ENCODE measurements at places on chromosomes 3 and 15. TPM values are rescaled to one million over a fixed set of nuclear protein-coding genes. Genes with fewer than 3 reads are reported as not detected.

CTXND1 gene
- polyA plus RNA-seq = 3.0 TPM

AHSG gene
- not detected for polyA plus RNA-seq

STXBP5L gene
- polyA plus RNA-seq = 1.0 TPM

GOLGA8M gene
- 0.51 TPM for polyA plus RNA-seq

GREM1 gene
- 1.0 TPM for polyA plus RNA-seq

ABHD6 gene
- 14.6 TPM for polyA plus RNA-seq

PLA2G4E gene
- polyA plus RNA-seq = 1.1 TPM

MOBP gene
- 0.13 TPM for polyA plus RNA-seq

SPATA12 gene
- 0.07 TPM for polyA plus RNA-seq

COL8A1 gene
- polyA plus RNA-seq = 7.7 TPM

MYZAP gene
- 24.8 TPM for polyA plus RNA-seq

CYP1A2 gene
- not detected for polyA plus RNA-seq

C3orf52 gene
- polyA plus RNA-seq = 2.2 TPM

SEMA6D gene
- polyA plus RNA-seq = 1.1 TPM

ITIH1 gene
- polyA plus RNA-seq = 0.34 TPM

CSPG5 gene
- 0.32 TPM for polyA plus RNA-seq

DAZL gene
- polyA plus RNA-seq = 0.07 TPM

PLA2G4D gene
- 0.07 TPM for polyA plus RNA-seq

CYP19A1 gene
- polyA plus RNA-seq = 21.6 TPM

PCOLCE2 gene
- polyA plus RNA-seq = 5.3 TPM

LHFPL4 gene
- 3.5 TPM for polyA plus RNA-seq

RAB5A gene
- 41.2 TPM for polyA plus RNA-seq

C3orf20 gene
- polyA plus RNA-seq = not detected

B3GALNT1 gene
- 2.3 TPM for polyA plus RNA-seq

TMEM207 gene
- polyA plus RNA-seq = not detected

PCYT1A gene
- 20.8 TPM for polyA plus RNA-seq

PPM1M gene
- polyA plus RNA-seq = 29.8 TPM

BDH1 gene
- polyA plus RNA-seq = 6.0 TPM

ZKSCAN7 gene
- polyA plus RNA-seq = 7.5 TPM

GASK1A gene
- polyA plus RNA-seq = 2.3 TPM

FAM107A gene
- polyA plus RNA-seq = 6.8 TPM

CTXN2 gene
- 0.08 TPM for polyA plus RNA-seq

ESYT3 gene
- 0.30 TPM for polyA plus RNA-seq

GALNT15 gene
- polyA plus RNA-seq = 10.8 TPM

NTRK3 gene
- 5.0 TPM for polyA plus RNA-seq

SERPINI2 gene
- not detected for polyA plus RNA-seq

NR2F2 gene
- polyA plus RNA-seq = 27.3 TPM

ISL2 gene
- polyA plus RNA-seq = 0.03 TPM

PLSCR5 gene
- not detected for polyA plus RNA-seq

PLOD2 gene
- polyA plus RNA-seq = 33.2 TPM

MLF1 gene
- polyA plus RNA-seq = 3.7 TPM

STRIT1 gene
- not detected for polyA plus RNA-seq

VPS18 gene
- polyA plus RNA-seq = 8.9 TPM

GOLGA8S gene
- polyA plus RNA-seq = 0.05 TPM

SLC22A14 gene
- 0.32 TPM for polyA plus RNA-seq

USP8 gene
- 15.4 TPM for polyA plus RNA-seq

SERINC4 gene
- polyA plus RNA-seq = 0.30 TPM

Data from adrenal gland (tissue), 19 donors.